ENCODE measurements at places on chromosomes 11 and 22. TPM values are rescaled to one million over a fixed set of nuclear protein-coding genes. Genes with fewer than 3 reads are reported as not detected.

GRCh38 chr11:92596596-92597317 lies 372.1 kb downstream of the FAT3 start:
- no peaks in the 10 kb centered on the region for H3K4me1 ChIP-seq
- H3K4me3 ChIP-seq, result no peak overlapping the region
- no peak for DNase-seq

GRCh38 chr11:19827399-19828135 lies 114.9 kb downstream of the NAV2 start:
- H3K4me1 ChIP-seq, result no peaks in the 10 kb centered on the region
- no peaks in the 10 kb centered on the region for H3K36me3 ChIP-seq
- DNase-seq, result no peak

TUB gene
- 0.76 TPM for total RNA-seq

LRRC56 gene
- total RNA-seq, result 2.5 TPM

All from A673 (cell line).